Stimulated activated CD4-positive, alpha-beta T cell treated with anti-CD3 and anti-CD28 coated beads, TNF-alpha, amount 100 ng/mL, for 1 hour (primary cell): ENCODE measurements at places on chromosomes 7 and 10.

DNA sequence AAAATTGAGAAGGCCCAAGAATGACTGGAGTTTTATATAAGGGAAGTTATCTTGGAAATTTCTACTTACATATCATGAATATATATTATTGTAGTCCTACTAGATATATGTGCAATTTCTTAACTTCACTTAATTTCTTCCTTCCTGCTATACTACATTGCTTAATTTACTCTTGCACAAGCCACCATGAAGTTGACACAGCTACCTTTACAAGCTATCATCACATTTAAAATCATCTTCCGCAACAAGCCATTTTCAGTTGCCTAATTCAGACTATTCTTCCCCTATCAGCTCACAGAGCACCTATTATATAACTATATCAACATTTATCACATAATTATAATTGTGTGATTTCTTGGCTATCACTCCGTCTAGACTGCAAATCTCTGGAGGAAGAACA is 418.4 kb downstream of the PARD3 start:
- DNase-seq: no peak

DNA sequence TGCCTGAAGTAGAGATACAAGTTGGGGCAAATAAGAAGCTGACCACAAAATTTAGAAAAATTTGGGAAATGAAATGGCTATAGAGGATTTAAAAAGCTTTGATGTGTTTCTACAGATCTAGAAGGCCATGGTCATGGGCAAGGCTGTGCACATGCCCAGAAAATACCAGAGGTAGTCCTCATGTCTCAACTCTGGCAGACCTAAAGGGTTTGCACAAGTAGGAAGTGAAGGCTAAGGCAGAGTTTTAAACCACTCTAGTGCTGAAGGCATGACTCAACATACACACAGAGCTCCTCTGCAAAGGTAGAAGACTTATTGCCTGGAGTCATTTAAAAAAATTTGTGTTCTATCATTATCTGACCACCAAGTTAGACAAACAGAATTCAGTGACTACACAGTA is 364.6 kb downstream of the CCSER2 start:
- DNase-seq: no peak

GRCh38 chr7:19362099-19362498 is 216.9 kb upstream of the FERD3L start:
- no peak for DNase-seq

DNA sequence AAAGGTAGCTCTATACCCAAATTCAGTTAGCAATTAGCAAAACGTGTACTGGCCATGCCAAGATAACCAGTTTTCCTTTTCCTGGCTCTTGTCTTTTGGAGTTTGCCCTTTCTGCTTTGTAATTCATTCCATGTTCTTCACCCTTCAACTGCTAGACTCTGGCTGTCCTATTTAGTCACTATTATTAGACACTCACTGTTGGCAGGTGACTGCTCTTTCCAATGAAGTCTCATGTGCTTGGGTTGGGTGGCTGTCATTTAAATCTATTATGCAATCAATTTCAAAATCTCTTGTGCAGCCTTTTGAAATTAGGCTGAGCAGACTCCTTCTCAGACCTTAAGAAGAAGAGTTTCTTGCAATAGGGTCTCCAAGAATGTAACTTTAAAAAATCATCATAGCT is 266.5 kb downstream of the GPR158 start:
- no peak for DNase-seq

DNA sequence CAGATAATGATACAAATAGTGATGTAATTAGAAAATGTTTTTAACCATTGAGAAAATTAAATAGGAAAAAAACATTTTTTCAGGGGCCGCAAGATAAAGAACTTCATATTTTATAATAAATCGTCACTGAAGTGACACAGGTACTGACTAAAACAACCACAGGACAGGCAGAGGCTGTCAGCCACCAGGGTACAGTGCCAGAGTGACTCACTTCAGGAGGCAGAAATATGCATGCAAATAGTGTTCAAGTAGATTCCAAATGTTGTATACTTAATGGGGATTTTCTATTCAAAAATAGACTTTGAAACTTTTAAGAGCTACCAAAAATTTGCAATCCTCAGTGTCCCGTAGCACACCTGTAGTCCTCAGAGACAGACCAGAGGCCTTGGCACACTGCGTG is 68.6 kb downstream of the FRMPD2 start:
- no peak for DNase-seq

GRCh38 chr7:57375783-57376182 is 74.2 kb upstream of the ZNF716 start:
- no peak for DNase-seq

DNA sequence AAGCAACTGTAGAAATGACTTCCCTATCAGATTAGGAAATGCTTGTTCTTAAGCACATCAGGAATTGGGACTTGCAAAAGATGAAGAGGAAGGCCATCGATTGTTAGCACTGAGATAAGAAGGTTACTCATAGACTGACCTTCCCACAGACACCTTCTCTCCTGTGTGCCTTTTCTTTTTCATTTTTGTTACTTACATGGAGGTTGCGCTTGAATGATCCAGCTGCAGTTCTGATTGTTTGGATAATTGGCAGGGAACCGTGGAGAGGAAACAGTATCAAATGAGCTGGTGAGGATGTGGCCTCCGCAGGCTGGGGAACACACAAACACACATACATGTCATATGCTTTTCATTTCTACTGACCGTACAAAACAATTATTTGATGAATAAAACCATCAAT is 134.9 kb upstream of the RSU1 start:
- DNase-seq: no peak

DNA sequence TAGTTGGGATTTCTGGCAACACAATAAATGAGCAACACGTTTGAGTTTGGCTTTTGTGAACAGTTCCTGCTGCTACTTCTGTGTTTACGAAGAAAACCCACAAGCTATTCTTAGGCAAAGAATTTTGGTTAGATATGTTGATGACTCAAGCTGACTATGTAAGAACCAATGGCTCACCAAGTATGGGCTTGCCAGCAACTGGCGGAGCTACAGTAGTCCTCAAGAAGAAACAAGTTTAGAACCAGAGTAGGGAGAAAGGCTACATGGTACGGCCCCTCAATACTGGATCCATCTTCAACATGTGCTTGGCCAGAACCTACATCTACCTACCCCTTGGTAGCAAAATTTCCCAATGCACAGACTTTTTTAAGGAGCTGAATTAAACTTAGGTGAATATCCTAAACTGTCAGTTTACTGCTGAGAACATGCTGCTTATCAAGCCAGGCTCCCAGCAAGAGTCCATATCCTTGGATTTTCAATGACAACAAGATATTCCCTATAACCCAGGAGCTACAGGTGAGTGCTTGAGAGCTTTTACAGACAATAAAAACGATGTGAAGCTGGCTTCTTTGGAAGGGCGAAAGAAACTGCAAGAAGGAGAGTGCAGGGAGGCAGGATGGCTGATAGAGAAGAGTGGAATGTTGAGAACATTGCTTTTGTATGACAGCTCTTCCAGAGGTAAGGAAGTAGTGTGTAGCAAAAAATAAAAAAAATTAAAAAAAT is 74.3 kb upstream of the ASAH2 start:
- no peak for DNase-seq

DNA sequence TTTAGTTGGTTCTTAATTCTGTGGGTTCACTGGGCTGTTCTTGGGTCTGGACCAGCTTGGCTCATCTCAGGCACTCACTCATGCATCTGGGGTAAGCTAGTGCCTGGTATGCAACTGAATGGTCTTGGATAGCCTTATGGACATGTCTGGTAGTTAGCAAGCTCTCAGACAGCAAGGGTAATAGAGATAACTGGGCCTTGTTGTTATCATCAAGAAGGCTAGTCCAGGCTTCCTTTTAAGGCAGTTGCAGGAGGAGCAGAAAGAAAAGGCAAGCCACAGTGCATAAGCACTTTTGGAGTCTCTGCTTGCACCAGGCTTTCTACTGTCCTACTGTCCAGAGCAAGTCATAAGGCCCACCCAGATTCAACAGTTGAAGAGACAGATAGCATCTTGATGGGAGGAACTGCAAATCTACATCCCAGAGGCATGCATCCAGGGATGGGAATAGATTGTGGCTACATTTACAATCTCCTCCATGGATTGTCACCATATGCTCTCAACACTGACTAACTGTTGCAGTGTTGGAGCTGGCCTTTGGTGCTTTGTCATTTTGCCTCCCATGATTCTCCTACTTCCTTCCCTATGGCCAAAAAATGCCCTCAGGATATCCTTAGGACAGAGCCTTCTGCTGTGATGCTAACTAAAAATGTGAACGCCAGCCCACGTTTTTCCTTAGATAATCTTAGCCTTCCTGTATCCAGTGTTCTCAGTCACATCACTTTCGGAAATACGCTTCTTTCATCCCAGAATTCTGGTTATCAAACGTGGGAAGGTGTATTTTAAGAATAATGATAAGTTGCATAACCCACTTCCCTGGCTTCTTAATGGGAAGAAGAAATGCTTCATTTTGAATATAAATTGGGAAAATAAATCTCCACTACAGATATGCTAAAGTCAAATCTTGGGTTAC is 3.6 kb downstream of the GIMAP4 start:
- DNase-seq: no peak

- DNase-seq: no peak
Observed at GRCh38 chr10:115761166-115761565, 511.8 kb downstream of the GFRA1 start.

DNA sequence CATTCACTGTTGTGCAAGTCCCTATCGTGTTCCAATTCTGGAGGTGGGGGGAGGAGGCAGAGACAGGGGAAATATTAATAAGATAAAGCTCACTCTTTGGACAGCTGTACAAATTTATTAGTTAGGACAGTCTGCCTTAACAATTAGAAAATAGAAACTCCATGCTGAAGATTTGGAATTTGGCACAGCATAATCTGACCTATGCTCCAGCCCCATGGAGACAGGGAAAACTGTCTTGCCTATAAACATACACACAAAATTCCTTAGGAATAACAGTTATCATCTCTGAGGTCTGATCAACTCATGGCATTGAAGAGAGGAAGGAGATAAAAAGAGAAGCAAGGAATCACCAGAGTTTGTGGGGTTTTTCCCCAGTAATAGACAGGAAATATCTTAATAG is 335.4 kb upstream of the MEOX2 start:
- no peak for DNase-seq

DNA sequence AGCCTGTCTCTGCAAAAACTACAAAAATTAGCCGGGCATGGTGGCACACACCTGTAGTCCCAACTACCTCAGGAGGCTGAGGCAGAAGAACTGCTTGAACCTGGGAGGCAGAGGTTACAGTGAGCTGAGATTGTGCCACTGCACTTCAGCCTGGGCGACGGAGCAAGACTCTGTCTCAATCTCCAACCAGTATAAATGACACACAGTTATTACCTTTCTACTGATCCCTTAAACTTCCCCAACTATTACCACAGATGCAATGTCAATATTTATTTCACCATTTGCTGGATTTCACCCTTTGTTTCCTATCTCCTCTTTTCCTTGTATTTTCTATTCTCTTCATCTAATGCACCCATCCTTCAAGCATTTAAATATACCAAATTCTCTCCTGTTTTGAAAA is 431.8 kb downstream of the GRM8 start:
- no peak for DNase-seq

DNA sequence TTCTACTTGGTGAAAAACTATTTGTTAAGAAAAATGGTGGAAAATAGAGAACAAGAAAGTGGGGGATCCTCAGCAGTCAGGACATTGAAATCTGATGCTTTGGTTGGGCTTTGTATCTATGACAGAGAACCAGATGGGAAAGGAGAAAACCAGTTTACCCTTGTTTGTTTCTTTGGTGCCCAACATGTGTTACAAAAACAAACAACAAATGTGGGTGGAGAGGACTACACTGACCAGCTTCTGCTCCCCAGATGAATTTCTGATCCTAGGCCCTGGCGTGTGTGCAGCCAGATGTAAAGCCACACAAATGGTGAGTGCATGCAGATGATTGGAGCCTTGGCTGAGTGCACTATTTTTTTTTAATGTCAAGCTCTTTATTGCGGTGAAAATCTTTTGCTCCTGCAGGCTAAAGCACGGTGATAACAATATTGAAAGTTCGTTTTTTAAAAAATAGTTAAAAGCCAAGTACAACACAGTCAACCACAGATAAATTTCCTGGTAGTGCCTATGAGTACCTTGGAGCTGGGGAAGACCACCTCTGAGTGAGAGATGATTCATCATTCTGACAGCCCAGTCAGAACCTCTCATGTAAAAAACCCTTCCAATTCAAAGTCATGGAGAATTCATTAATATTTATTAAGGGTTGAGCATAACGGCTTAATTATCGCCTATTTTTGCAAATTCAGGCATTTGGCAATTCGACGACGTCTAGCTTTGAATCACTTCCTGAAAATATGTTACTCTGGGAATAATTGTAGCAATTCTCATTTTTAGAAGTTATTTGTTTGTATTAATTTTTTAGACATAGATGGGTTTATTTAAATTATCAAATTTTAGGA is 163.7 kb downstream of the AGMO start:
- DNase-seq: no peak

DNA sequence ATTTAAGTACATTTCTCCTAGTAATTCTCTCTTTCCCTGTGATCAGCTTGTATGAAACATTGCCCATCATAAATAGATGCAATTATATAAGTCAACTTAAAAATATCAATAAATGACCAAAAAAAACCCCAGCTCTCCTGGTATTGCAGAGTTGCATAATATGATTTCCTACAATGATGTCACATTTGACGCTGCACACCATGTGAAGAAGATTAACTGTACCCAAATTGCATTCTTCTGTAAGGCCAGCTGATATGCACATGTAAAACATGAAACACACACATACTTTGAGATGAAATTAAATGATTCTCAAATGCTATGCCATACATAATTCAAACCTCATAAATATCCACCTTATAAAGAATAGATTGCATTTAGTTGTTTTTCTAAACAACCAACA is 115.5 kb downstream of the AGMO start:
- no peak for DNase-seq

DNA sequence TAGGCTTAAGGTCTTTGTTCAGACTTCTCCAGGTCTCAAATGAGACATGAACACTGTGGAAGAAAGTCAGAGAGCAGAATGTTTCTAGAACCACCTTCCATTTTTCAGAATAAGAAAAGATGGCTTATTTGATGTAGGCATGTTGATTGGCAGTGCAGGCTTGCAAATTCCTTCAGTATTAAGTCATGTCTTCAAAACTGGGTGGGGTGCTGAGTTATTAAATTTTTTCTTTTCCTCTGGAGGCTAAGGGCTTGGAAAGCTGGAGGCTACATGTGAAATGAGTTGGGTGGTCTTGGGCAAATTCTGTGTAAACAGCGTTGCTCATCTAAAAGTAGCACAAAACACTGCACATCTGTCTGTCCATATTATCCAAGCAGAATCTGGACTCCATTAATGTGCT is 62.8 kb downstream of the PRTFDC1 start:
- DNase-seq: no peak
